Stimulated activated memory B cell treated with anti-CD40 and anti-IgM and Interleukin-4, amounts not matched to agents 10 μg/mL and 1 μg/mL and 100 μg/mL, for 72 hours (primary cell): ENCODE measurements at places on chromosomes 5 and 9.
A peak's percentile ranks its signal among the peaks of the same experiment; 100 is the strongest.

DNA sequence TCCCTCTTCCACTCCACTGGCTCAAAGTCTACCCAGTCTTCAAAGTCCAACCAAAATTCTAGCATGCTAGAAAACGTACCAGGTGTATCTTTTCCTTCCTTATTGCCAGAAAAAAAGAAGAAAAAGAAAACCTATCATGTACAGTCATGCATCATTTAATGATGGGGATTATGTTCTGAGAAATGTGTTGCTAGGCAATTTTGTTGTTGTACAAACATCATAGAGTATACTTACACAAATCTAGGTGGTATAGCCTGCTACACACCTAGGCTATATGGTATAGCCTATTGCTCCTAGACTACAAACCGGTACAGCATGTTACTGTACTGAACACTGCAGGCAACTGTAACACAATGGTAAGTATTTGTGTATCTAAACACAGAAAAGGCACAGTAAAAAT, 104.8 kb downstream of the SREK1 start:
- ATAC-seq: no peak

DNA sequence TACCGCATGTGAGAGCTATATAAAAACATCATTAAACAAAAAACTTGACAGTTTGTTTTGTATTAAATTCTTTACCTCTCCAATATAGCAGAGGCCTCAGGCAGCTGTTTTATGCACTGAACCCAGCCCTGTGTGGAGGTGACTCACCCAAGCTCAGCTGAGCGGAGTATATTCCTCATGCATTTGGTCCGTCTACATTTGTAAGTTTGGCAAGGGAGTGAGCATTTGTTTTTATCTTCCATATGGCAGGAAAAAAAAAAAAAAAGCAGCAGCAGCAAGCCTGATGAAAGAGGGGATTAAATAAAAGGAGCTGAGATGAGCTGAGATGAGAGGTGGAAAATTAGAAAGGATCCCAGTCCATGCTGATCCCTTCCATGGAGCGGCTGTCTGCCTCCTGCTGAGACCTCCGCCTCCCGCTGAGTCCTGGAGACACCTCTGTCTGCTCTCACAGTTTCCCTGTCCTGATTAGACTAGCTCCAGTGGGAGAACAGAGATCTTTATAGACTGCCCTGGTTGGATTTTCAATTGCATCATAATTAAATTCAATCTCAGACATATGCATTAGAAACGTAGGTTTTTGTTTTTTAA, 112.0 kb upstream of the CTNND2 start:
- ATAC-seq: no peak

DNA sequence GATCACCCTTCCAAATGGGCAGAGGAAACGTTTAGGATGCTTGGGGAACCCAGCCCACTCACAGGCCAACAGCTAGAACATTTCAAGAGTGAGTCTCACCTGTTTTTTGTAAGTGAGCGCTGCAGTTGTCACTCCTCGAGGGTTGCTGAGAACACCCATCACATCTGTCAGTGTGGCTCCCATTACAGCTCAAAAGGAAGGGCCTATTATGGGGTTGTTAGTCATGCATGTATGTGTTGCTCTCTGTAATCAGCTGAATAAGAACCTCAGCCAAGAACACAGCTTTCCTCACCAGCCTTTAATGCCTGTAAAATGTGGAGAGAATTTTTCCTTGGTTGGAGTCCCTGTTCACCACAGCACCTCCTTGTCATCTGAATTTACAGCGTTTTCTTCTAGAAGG, 196.3 kb upstream of the KLF4 start:
- no peak for ATAC-seq

GRCh38 chr5:59134471-59135163, 551.7 kb downstream of the RAB3C start:
- ATAC-seq: no peak

- ATAC-seq: no peak
These were observed 150.7 kb upstream of the IRX2 start for GRCh38 chr5:2902186-2902585.

DNA sequence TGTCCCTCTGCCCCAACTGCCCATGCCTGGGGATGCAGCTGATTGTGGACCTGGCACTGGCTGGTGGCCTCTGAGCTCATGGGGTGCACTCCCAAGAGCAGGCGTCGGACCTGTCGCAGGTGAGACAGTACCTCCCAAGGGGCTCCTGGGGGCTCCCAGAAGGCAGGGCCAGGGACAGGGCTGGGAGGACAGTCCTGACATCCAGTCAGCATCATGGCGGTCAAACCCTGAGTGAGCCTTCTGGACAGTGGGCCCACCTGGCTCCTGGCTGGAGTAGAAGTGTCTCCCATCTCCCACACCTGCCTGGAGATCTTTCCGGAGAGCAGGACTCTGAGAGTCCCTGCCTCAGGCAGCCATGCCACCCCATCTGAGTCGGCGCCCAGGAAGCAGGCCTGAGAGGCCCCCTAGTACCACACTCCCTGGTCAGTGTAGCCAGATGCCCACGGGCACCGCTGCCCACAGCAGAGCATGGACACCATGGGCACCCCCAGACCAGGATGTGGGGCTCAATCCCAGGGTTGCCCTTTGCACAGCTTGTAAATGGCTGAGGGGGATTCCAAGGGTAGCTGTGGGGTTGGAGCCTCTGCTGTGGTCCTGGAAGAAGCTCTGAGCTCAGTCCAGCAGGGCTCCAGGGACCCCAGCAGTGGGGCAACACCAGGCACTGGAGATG, 6.6 kb downstream of the LCN9 start:
- no peak for ATAC-seq

DNA sequence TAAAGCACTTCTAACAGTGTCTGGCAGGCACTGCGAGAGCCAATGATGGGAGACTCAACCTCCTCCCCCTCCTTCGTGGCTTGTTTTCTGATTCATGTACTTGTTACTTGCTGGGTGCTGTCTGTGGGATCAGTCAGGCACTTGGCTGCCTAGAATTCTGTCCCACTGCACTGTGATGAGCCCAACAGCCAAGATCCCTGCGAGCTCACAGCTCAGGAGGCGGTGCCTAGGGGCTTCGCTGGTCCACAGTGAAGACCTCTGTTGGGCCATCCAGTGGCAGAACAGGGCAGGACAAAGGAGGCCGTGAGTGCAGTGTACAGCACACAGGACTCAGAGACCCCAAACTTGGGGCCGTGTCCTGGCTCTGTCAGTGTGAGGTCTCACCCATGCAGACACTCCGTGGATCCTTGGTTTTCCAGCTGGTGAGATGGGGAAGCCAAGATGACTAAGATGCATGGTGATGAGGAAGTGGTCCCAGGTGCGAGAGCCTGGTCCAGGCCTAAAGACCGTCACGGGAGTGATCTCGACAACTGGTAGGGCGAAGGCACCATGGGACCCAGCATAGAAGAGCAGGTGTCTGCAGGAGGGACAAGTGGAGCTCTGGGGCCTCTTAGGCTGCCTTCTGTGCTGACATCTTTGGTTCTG, 19.5 kb downstream of the MYMK start:
- ATAC-seq: no peak

DNA sequence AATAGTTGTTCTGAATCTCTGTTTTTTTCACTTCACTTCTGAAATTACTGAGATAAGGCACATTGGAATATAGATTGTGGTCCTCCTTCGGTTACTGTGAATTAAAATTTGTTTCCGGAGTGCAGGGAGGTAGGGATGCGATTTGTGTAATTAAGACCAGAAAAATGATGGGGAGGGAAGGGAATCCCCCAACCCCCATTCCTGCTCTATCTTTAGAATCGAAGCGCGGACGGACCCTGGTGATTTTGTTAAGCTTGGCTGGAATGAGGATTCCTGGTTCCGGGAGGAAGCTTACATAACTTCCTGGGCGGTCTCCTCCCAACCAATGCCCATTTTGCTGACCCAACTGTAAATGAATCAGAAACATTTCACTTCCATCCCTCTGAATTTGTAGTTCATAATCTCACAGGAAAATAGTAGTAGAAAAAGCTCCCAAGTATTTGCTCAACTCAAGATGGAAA, 220.1 kb upstream of the MSX2 start:
- ATAC-seq: no peak

GRCh38 chr5:143205386-143205785, 198.1 kb downstream of the NR3C1 start:
- no peak for ATAC-seq

- ATAC-seq: peak; percentile 49
These were observed 105.2 kb downstream of the SH3TC2 start for GRCh38 chr5:148957591-148958202.

DNA sequence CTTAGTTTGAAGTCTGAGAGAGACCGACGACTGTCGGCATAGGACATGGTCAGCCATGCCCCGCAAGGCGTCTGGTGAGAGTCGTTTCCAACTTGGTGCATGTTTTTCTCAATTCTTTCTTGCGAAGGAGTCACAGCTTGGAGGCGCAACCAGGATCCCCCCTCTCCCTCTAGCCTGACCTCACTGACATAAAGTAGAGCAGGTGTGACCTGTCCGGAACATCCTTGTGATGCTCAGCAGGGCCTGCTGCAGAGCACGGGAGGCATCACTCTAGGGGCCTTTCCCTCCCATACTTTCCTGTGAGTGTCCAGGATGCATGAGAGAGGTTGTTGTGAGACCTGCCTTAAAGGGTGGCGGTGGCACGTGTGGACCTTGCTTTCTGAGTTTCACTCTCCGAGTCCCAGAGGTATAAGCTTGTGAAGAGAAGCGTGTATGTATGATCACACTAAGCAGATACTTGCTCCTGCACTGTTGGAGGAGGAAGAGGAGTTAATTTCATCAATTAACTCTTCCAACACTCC, 5.0 kb downstream of the TENT4A start:
- no peak for ATAC-seq

- ATAC-seq: no peak
These were observed 307.0 kb downstream of the ARRDC3 start for GRCh38 chr5:91076138-91076537.

DNA sequence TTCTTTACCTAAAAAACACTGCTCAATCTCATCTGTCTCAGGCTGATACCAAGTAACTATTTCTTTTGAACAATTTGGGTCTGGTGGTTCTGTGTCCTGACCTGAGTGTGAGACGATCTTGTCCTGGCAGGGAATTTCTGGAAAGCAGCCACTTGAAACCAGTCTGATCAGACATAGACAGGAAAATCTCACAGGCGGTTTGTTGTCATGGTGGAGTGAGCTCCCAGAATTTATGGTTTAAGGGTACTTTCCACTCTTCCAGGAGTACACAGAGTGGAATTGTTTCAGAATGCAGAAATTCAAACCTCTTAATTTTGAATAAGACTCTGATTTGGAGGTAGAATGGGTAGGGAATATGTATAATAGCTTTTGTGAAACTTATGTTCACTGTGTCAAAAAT, 268.2 kb downstream of the ISL1 start:
- no peak for ATAC-seq

GRCh38 chr5:142115937-142116614, 7.5 kb downstream of the NDFIP1 start:
- ATAC-seq: no peak

- ATAC-seq: no peak
These were observed 35.8 kb upstream of the PIP5K1B start for GRCh38 chr9:68669218-68669617.

DNA sequence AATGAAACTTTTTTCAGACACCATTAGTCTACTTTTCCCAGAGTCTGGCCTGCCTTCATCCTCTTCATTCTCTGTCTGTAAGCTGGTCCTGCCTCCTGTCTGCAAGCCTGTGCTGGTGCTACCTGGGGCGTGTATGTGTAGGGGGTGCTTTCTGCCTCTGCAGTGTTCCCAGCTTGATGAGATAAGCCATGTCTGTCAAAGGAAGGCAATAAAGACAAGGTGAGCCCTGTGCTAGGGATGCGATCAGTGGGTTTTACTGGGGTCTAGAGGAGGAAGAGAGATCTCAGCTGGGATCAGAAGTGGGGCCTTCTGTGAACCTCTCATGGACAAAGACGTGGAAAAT, 78.0 kb upstream of the TGFBR1 start:
- no peak for ATAC-seq

GRCh38 chr9:115050002-115050490, 67.9 kb downstream of the TNC start:
- no peak for ATAC-seq

- no peak for ATAC-seq
These were observed 6.9 kb downstream of the RGMB start for GRCh38 chr5:98780390-98780789.

DNA sequence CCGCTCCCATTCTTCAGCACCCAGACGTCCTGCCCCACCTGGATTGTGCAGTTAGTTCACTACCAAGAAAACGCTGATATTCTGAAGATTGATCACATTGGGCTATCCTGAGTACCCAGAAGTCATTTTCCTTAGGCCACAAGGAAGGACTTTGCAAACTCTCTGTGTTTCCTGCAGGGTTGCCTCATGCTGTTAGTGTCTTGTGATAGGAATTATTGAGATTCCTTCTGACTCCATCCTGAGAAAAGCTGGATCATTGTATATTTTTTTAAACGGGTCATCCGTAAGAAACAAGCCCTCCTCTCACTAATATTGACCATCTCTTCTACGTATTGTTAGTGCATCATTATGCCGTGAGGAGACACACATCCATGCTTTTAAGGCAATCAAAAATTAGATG, 96.0 kb upstream of the DAPK1 start:
- ATAC-seq: no peak

DNA sequence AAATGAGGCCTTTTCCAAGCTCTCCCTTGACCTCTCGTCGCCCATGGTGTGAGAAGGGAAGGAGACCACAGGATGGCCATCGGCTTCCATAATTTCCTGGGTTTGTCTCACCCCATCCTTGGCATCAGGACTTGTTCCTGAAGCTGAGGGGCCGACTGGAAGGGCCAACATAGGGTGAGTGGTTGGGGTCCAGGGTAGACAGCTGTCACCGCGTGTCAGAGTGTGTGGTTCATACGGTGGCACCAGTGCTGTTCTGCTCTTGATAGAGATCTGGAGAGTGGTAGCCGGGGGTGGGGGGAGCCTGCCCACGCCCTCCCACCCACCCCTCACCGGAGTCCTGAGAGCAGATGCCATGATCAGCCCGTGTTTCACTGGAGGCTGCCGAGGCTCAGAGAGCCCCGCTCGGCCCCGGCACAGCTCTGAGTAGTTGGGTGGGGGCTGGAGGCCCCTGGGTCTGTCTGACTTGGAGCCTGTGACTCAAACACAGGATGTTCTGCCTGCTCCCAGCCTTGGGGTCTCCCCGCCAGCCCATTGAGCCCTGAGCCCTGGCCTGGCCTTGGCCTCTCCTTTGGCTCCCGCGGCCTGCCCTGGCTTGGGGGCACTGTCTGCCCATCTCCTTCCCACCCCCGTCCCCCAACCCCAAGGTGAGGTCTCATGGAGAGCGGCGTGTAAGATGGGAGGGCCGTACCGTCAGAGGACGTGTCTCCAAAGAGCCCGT, 53.1 kb upstream of the IER5L start:
- ATAC-seq: no peak

- no peak for ATAC-seq
These were observed 293.0 kb downstream of the KCTD16 start for GRCh38 chr5:144463481-144464223.
